ENCODE measurements at places on chromosomes 11 and 22. TPM values are rescaled to one million over a fixed set of nuclear protein-coding genes. Genes with fewer than 3 reads are reported as not detected.

The CYP2R1 gene
- polyA plus RNA-seq = 26.0 TPM

The GPR83 gene
- polyA plus RNA-seq = 0.26 TPM

DNA sequence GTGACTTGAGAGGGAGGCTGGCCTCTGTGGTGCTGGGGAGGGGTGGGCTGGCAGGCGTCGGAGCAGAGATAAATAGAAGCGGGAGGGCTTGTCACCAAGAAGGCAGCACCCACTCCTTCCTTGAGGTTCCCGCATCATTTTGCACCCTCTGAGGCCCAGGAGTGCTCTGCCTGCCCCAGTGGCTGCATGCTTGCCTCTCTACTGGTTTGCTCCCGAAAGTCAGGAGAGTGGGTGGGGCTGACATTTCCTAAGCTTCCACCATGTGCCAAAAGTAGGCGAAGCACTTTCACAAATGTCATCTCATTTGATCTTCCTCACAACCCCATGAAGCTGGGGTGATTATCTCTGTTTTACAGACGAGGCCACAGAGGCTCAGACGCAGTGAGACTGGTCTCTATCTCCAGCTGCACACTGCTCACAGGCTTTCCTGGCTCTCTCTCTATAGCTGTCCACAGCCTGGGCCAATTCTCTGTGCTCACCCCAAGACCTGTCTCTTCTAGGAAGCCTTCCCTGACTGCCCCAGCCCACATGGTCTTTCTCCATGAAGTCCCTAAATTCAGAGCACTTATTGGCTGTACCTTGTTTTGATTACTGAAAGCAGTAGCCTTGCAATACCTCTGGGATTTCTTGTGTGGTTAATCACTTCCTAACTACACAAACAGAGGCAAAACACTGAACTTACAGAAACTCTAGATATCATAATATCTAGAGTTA, 2.6 kb upstream of the UCP3 start:
- no peak for DNase-seq

GRCh38 chr11:103035791-103036434, 56.0 kb downstream of the DCUN1D5 start:
- peak; percentile 33 for DNase-seq

- no peak for DNase-seq
Measured at GRCh38 chr11:98365941-98366340, 654.8 kb upstream of the CNTN5 start.

DNA sequence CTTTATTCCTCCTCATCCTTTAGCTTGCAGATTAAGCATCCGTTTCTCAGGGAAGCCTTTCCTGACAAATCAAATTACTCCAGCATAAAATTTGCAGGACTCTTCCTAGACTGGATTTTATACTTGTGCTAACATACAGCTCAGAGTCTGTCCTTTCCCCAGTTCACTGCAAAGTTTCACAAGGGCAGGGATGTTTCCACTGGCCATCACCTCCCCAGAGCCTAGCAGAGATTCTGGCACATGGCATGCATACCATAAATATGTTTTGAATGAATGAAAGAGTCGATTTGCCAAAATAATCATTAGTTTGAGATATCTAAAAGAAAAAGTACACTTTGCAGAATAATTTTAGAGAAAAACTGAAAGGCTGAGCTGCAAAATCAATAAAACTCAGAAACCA, 10.6 kb downstream of the MSANTD4 start:
- no peak for DNase-seq

DNA sequence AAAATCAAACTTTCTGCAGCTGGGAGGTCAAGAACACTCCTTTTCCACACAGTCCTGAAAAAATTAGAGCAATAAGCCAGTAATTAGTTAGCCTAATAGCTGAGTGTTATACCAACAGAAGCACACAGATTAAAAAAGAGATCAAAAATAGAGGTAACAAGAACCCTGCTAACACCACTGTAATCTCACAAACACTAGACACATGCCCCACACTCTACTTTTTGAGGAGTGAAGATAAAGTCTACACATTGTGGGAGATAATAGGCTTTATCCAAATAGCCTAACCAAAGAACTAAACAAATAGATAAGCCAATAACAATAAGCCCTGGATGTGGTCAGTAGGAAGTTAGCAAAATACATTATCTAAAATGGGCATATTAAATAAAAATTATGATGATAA, 372.7 kb upstream of the ANO5 start:
- DNase-seq = no peak

DNA sequence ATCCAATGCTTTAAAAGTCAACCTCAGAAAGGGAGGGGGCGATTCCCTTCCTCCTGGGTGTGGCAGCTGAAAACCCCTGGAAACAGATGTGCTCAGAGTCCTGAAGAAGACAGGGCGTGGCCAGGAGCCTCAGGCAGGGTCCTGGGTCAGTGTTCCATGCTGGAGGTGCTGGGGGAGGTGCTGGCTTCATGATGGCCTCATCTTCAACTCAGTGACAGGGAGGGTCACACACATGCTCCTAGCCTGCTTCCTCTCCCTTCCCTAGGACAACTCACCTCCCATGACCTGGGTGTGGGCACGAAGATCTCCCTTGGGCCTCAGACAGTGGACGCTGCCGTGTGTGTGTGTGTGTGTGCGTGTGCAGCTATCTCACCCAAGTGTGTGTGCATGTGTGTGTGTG, 245.6 kb upstream of the B3GAT1 start:
- no peak for DNase-seq
